Fibroblast of gingiva (primary cell): ENCODE measurements at places on chromosomes 1 and 21.

DNA sequence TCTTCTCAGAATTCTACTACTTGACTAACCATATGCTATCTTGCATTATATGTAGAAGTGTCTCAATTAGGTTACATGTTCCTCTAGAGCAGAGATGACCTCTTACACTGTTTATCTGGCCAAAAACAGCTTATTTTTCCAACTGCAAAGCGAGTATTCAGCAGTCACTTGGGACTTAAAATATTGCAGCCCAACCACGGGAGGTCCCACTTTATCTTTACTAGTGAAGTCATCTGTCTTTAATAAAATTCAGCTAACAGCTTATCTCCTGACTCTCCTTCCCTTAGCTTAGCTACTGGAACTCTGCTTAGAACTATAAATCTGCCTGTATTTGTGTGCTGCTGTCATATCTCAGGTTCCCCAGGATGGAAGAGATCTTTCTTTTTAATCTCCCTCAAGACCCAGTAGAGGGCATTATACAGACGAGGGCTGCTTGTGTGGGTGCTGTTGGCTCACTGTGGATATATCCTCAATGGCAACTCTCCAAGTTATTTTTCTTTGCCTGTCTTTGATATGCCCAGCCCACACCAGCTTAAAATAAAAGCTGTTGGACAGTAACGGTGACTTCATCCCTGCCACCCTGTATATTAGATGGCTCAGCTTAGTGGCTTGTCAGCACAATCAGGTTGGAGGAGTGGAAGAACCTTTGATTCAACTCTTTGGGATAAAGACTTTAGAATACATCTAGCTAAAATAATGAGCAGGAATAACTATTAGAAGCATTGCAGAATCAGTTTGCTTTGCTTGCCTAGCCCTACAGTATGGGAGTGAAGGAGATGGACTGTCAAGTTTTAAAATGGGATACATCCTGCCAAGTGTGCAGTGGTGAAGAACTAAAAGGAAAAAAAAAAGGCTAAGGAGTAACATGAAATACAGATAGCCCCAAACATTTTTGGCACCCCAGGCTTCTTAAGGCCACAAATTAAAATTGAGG, 9.6 kb downstream of the ENSA start:
- DNase-seq: peak; percentile 81

DNA sequence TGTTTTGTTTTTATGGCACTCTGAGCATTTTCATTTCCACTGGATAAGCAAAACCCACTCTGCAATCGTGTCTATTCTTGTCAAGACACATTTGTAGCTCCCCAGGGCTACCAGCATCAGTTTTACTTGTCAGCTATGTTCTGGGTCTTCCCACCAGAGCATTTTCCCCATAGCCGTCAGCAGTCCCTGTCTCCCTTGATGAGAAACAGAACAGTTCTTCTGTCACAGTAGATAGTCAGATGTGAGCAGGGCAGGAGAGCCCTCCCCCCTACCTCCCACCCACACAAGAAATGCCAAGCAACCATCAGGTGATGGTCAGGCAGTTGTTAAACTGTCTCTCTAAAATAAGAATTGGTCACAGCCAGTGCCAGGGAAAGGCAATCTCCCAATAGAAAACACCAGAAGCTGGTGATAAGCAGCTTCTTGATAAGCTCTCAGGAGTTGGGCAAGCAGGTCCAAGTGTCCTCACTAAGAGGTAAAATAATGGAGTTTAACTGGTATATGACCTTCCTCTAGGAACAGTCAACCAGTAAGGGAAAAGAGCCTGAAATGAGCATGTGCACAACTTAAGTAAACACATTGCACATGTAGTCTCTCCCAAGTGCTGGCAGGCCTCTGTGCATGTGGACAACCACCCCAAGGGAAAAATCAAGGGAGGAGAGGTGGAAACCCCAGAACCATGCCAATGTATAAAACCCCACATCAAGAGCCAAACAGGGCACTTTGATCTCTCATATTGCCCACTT, 208.2 kb downstream of the S1PR1 start:
- DNase-seq: no peak

- DNase-seq: no peak
Observed at GRCh38 chr21:45827881-45828579, 153.5 kb upstream of the COL6A1 start.

DNA sequence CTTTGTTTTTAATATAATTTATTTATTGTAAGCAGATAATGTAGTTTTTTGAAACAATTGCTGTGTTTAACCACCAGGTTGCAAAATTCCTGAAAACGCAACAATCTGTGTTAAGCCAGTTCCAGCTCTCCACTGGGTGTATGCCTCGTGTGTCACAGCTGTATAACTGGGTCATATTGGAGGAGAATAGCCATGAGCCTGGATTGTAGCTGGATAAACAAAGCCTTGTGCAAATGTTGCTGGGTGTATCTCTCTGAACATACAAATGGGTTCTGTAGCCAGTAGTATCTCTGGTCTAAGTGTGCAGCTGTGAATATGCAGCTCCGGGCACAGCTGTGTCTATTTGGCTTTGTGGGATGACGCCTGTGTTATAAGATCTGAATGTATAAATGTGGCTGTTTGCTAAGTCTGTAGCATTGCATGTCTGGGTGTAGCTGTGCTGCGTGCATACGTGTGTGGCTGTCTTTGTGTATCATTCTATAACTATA, 2.8 kb downstream of the TCEA3 start:
- DNase-seq: peak; percentile 76

- DNase-seq: peak; percentile 10
Observed at GRCh38 chr1:95309031-95309471, 75.0 kb downstream of the RWDD3 start.

GRCh38 chr1:163459539-163459938, 137.8 kb downstream of the NUF2 start:
- DNase-seq: no peak

DNA sequence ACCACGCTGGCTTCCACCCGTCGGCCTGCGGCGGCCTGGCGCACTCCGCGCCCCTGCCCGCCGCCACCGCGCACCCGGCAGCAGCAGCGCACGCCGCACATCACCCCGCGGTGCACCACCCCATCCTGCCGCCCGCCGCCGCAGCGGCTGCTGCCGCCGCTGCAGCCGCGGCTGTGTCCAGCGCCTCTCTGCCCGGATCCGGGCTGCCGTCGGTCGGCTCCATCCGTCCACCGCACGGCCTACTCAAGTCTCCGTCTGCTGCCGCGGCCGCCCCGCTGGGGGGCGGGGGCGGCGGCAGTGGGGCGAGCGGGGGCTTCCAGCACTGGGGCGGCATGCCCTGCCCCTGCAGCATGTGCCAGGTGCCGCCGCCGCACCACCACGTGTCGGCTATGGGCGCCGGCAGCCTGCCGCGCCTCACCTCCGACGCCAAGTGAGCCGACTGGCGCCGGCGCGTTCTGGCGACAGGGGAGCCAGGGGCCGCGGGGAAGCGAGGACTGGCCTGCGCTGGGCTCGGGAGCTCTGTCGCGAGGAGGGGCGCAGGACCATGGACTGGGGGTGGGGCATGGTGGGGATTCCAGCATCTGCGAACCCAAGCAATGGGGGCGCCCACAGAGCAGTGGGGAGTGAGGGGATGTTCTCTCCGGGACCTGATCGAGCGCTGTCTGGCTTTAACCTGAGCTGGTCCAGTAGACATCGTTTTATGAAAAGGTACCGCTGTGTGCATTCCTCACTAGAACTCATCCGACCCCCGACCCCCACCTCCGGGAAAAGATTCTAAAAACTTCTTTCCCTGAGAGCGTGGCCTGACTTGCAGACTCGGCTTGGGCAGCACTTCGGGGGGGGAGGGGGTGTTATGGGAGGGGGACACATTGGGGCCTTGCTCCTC, 1.9 kb downstream of the OLIG2 start:
- no peak for DNase-seq
